ENCODE measurements at places on chromosomes 12 and 14. TPM values are rescaled to one million over a fixed set of nuclear protein-coding genes. Genes with fewer than 3 reads are reported as not detected.

VWF gene
- total RNA-seq: 0.27 TPM

PRICKLE1 gene
- total RNA-seq: 0.68 TPM

CCDC177 gene
- 0.02 TPM for total RNA-seq

PLCZ1 gene
- not detected for total RNA-seq

CLEC14A gene
- not detected for total RNA-seq

SIX1 gene
- 6.2 TPM for total RNA-seq

RBM25 gene
- 56.5 TPM for total RNA-seq

ESR2 gene
- 0.09 TPM for total RNA-seq

STYK1 gene
- total RNA-seq: 0.30 TPM

TXNDC16 gene
- total RNA-seq: 0.67 TPM

PTPRO gene
- not detected for total RNA-seq

TECPR2 gene
- 7.0 TPM for total RNA-seq

OAS2 gene
- 0.63 TPM for total RNA-seq

TMEM117 gene
- 1.6 TPM for total RNA-seq

DICER1 gene
- total RNA-seq: 20.3 TPM

GCN1 gene
- total RNA-seq: 62.0 TPM

ANP32D gene
- total RNA-seq: not detected

PUS1 gene
- 77.1 TPM for total RNA-seq

IRF2BPL gene
- 17.0 TPM for total RNA-seq

VPS37B gene
- total RNA-seq: 34.1 TPM

RPGRIP1 gene
- 0.20 TPM for total RNA-seq

RDH16 gene
- total RNA-seq: not detected

ZNF219 gene
- total RNA-seq: 28.9 TPM

TRPV4 gene
- 0.09 TPM for total RNA-seq

FICD gene
- 3.4 TPM for total RNA-seq

KRT83 gene
- total RNA-seq: 7.2 TPM

SERPINA1 gene
- 3.1 TPM for total RNA-seq

DHH gene
- not detected for total RNA-seq

TCL1B gene
- total RNA-seq: not detected

SLC6A12 gene
- total RNA-seq: 0.72 TPM

FAM90A1 gene
- total RNA-seq: not detected

DEPDC4 gene
- 1.5 TPM for total RNA-seq

ADAMTS20 gene
- total RNA-seq: not detected

GPR68 gene
- total RNA-seq: not detected

INHBC gene
- not detected for total RNA-seq

NOVA1 gene
- 3.8 TPM for total RNA-seq

PTHLH gene
- 17.9 TPM for total RNA-seq

KRT7 gene
- total RNA-seq: 4,828 TPM

DHRS2 gene
- total RNA-seq: 6.1 TPM

GALNT9 gene
- total RNA-seq: 4.8 TPM

INSM2 gene
- total RNA-seq: 0.05 TPM

PLBD1 gene
- total RNA-seq: 6.3 TPM

Measured in A549 treated with GW870086 at 1 μM for 4 hours (cell line).